ENCODE measurements at places on chromosomes 16 and 17.
A peak's percentile ranks its signal among the peaks of the same experiment; 100 is the strongest.

GRCh38 chr17:82215095-82215971 lies 2.7 kb upstream of the CCDC57 start:
- DNase-seq, result peak; percentile 68

DNA sequence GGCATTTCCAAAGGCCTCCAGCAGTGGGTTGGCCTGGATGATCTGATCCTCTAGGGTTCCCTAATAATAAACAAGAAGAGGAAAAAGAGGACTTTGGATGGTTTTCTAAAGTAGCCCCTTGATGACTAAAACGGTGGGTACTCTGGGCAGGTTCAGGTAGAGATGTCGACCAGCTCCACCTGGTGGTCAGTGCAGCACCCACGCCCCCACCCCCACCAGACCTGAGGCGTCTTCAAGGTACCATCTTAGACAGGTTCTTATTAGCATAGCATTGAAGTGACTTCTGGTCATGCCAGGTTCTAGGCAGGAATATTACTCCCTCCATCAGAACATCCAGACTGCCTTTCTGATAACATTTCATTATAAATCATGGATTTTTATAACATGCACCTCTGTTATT lies 15.0 kb downstream of the MYH13 start:
- peak; percentile 51 for DNase-seq

GRCh38 chr17:80729761-80730160 lies 185.1 kb downstream of the RPTOR start:
- no peak for DNase-seq

DNA sequence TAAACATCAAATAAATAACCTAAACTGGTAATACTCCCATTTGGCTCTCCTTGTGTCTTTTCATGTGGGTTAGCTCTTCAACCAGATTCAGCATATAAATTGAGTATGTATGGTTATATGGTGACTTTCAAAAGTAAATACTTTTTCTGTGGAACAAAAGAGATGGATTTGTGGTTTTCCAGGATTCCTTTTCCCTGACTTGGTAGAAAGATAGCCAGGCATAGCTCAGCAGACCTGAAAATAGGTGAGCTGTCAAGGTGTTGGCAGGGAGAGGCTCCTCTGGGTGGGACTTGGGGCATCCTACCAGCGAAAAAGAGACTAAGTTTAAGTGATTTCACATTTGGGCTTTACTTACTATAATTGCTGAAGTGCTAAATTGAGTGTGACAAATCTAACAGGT lies 80.3 kb downstream of the FTO start:
- no peak for DNase-seq

GRCh38 chr17:80124351-80124981 lies 22.5 kb downstream of the EIF4A3 start:
- DNase-seq, result peak; percentile 53

GRCh38 chr17:61517843-61518606 lies 65.8 kb downstream of the TBX4 start:
- no peak for DNase-seq

GRCh38 chr16:79770244-79771064 lies 169.9 kb upstream of the MAF start:
- DNase-seq, result peak; percentile 85

DNA sequence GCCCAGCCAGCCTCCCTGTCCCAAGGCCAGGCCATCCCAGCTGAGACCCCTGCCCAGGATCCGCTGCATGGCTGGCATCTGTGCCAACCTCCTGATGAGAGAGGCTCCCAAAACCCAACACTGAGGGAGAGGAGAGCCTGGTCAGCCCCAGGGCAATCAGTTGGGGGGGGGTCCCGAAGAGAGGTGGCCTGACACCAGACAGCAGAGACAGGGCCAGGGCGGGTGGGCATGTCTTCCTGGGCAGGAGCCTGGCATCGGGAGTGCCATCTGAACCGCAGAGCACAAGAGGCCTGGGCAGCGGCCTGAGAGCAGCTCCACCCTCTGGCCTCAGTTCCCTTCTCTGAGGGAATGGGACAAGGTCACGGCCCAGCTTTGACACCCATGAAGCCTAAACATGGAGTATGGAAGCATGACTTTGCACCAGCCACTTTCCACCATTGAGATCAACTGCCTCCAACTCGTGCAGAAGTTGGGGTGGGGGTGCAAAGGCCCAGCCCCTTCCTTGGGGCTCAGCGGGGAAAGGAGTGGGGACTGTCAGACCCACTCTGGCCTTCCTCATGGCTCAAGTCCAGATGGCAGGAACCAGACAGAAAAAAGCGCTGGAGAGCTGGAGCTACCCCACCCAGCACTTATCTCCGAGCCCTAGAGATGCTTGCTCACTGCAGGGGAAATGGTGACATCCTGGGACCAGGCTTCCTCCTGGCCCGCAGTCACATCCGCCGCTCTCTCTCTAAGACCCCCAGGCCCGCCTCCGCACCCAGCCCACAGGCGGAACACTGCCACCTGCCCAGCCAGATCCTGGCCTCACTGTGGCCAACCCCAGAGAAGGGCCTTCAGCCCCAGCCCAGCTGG lies 9.7 kb downstream of the RHBDF2 start:
- DNase-seq, result no peak

DNA sequence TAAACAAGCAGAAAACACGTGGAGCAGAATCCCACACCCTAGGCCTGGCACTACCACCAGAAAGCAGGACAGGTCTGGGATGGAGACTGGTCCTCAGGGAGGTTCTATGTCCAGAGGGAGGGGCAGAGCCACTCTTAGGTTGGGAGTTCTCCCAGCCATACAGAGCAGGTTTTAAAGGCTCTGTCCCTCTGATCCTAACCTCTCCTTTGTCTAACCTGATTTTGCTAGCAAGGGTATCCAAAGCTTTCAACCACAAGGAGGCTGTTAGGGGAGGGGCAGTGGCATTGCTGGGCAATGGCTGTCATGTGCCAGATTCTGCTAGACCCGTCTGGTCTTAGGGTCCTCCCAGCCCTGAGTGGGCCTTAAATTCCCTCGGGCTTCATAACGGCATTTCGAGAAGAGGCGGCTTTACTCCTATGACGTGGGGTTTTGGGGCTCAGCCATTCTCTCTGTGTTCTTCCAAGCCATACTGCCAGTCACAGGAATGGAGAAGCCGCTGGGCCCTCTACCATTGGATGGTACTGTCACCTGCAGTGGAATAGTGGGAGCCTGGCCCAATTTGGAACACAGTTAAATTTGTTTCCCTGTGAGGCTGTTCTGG lies 5.7 kb downstream of the TPPP3 start:
- DNase-seq, result no peak
